Right atrium auricular region (tissue), 2 donors: ENCODE measurements at places on chromosomes 12 and 14. TPM values are rescaled to one million over a fixed set of nuclear protein-coding genes. Genes with fewer than 3 reads are reported as not detected.
A peak's percentile ranks its signal among the peaks of the same experiment; 100 is the strongest.

OTX2 gene
- not detected for total RNA-seq

FGF6 gene
- total RNA-seq: not detected

SDSL gene
- 5.5 TPM for total RNA-seq

RPL10L gene
- not detected for total RNA-seq

PLEKHG7 gene
- total RNA-seq: not detected

RABGGTA gene
- 21.3 TPM for total RNA-seq

FAIM2 gene
- 9.8 TPM for total RNA-seq

PRKD1 gene
- total RNA-seq: 4.3 TPM

STON2 gene
- total RNA-seq: 8.6 TPM

DNA sequence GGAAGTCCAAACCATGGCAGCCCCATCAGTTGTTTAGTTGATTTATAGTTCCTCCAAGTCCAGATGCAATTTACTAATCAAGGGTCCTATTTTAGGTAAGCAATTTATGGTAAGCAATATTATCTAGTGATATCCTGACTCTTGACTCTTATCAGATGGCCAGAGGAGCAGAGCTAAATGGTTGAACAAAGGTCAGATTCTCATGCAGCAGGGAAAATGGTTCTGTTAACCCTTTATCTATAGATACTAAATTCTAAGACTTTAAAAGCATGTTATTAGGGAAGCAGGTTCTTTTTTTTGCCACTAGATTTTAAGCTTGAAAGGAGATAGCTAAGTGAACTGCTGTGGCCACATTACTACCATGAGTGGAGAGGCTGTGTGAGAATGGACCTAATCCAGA, 427.1 kb upstream of the FBXO33 start:
- no peaks in the 10 kb centered on the region for H3K36me3 ChIP-seq
- no peak for DNase-seq
- no peaks in the 10 kb centered on the region for H3K27me3 ChIP-seq
- no peak overlapping the region for H3K27ac ChIP-seq
- H3K4me3 ChIP-seq: no peak overlapping the region

- peak within 1 kb of the TSS; percentile 15 for H3K4me3 ChIP-seq
- no peaks in the 10 kb centered on the region for H3K4me1 ChIP-seq
- no peak within 1 kb of the TSS for H3K27ac ChIP-seq
- H3K27me3 ChIP-seq: no peaks in the 10 kb centered on the region
Measured at GRCh38 chr12:71439613-71440344, at the start of gene LGR5. Gene LGR5, plus strand, starts transcription at chr12:71439798. Its CDS starts 283 bp downstream, at chr12:71440081.

GRCh38 chr14:102840771-102841528, 63.7 kb downstream of the TRAF3 start:
- H3K4me1 ChIP-seq: no peaks in the 10 kb centered on the region
- H3K27me3 ChIP-seq: no peaks in the 10 kb centered on the region
- H3K27ac ChIP-seq: no peak overlapping the region
- DNase-seq: no peak
- no peak overlapping the region for H3K4me3 ChIP-seq
- no peaks in the 10 kb centered on the region for H3K36me3 ChIP-seq

GRCh38 chr14:89331398-89331797, 85.6 kb downstream of the FOXN3 start:
- H3K27me3 ChIP-seq: no peaks in the 10 kb centered on the region
- no peak overlapping the region for H3K27ac ChIP-seq
- no peak overlapping the region for H3K4me3 ChIP-seq
- no peaks in the 10 kb centered on the region for H3K36me3 ChIP-seq
- DNase-seq: no peak

GRCh38 chr12:77469578-77470333, 360.9 kb upstream of the NAV3 start:
- DNase-seq: no peak
- no peaks in the 10 kb centered on the region for H3K36me3 ChIP-seq
- H3K27ac ChIP-seq: no peak overlapping the region
- no peaks in the 10 kb centered on the region for H3K27me3 ChIP-seq
- H3K4me3 ChIP-seq: no peak overlapping the region

DNA sequence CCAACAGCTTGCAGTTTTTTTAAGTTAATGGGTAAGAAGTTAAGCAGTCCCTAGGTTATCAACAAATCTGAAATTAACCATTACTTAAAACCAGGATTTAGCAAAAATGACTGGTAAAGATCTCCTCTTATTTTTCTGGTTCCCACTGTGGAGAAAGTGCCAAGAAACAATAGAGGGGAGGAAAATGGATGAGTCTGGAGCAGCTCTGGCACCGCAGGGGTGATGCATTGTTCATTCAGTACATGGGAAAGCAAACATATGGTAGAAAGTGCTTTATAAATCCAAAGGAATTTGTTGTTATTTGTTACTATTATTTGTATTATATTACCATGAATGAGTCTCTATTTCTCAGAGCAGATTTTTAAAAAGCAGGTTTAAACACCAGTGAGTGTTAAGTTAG, 92.2 kb downstream of the DYRK2 start:
- H3K4me1 ChIP-seq: peaks cover 5% of the 10 kb centered on the region
- H3K36me3 ChIP-seq: no peaks in the 10 kb centered on the region
- no peak for DNase-seq
- H3K27me3 ChIP-seq: no peaks in the 10 kb centered on the region

DNA sequence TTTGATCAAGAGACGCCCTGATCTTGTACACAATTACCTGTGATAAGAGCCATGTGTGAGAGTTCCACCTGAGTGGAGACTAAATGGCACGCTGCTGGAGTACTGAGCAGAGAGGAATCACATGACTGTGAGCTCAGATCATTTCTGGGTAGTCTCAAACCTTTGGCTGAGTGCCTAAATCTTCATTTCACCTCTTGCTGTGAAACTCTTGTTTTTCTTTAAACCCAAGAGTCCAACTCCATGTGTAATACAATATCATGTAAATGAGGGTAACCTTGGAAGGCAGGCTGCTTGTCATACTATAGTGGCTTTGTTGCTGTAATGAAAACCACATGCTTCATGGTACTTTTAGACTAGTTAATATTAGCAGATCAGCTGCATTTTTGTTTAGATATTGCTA, 156.9 kb downstream of the CAND1 start:
- H3K27me3 ChIP-seq: no peaks in the 10 kb centered on the region
- no peak overlapping the region for H3K4me3 ChIP-seq
- H3K4me1 ChIP-seq: peaks cover 23% of the 10 kb centered on the region
- H3K36me3 ChIP-seq: no peaks in the 10 kb centered on the region
- no peak for DNase-seq

DNA sequence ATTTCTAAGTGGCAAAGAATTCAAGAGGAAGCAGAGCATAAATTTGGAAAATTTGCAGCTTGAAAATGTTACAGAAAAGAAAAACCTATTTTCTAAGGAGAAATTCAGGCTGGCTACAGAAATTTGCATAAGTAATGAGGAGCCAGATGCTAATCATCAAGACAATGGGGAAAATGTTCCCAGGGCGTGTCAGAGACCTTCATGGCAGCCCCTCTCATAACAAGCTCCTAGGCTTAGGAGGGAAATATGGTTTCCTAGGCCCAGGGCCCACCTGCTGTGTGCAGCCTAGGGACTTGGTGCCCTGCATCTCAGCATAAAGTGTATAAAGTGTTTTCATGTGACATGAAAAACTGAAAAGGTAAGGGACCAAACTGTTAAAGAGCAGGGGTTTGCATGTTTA, 1796.3 kb upstream of the FLRT2 start:
- no peaks in the 10 kb centered on the region for H3K27me3 ChIP-seq
- no peak for DNase-seq
- H3K4me3 ChIP-seq: no peak overlapping the region
- H3K27ac ChIP-seq: no peak overlapping the region

GRCh38 chr14:99905121-99905520, 111.9 kb downstream of the EML1 start:
- no peaks in the 10 kb centered on the region for H3K27me3 ChIP-seq
- no peaks in the 10 kb centered on the region for H3K4me1 ChIP-seq
- no peak overlapping the region for H3K27ac ChIP-seq

GRCh38 chr12:120851444-120851843, 52.7 kb downstream of the SPPL3 start:
- H3K27me3 ChIP-seq: no peaks in the 10 kb centered on the region
- H3K36me3 ChIP-seq: no peaks in the 10 kb centered on the region
- no peak overlapping the region for H3K4me3 ChIP-seq
- DNase-seq: no peak
- H3K4me1 ChIP-seq: peaks cover 72% of the 10 kb centered on the region
- H3K27ac ChIP-seq: no peak overlapping the region

DNA sequence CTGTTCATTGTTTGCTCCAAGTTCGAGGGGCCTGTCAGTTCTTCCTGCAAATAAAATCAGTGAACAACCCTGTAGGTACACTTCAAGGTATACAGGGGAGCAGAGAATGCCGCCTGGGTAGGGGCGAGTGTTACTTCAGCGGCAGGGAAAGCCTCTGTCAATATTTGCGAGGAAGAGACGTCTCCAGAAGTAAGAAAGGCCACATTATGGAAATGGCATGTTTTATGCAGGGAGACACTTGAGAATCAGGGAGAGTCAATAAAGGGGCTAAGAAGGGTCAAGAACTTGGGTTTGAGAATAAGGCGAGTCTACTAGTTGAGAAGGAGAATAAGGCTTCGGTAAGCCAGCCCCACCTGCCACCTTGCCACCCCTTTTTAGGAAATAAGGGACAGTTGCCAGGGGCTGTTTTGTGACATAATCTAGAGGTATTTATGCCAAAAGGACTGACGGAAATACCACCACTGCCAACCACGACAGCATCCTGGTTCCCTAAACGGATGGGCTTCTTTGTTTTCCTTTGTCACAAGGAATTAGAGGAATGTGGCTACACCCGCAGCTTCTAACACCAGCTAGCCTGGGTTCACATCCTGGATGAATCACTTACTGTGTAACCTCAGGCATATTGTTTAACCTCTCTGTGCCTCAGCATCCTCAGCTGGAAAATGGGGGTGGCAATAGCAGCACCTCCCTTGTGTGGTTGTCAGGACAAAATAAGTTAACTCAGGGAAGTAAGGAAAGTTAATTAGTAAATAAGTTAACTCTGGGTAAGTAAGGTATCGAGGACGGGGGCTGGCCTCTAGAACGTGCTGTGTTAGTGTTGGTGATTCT, 67.7 kb downstream of the EID3 start:
- no peak overlapping the region for H3K4me3 ChIP-seq
- H3K36me3 ChIP-seq: no peaks in the 10 kb centered on the region
- DNase-seq: peak; percentile 26
- H3K4me1 ChIP-seq: no peaks in the 10 kb centered on the region
- H3K27me3 ChIP-seq: no peaks in the 10 kb centered on the region

DNA sequence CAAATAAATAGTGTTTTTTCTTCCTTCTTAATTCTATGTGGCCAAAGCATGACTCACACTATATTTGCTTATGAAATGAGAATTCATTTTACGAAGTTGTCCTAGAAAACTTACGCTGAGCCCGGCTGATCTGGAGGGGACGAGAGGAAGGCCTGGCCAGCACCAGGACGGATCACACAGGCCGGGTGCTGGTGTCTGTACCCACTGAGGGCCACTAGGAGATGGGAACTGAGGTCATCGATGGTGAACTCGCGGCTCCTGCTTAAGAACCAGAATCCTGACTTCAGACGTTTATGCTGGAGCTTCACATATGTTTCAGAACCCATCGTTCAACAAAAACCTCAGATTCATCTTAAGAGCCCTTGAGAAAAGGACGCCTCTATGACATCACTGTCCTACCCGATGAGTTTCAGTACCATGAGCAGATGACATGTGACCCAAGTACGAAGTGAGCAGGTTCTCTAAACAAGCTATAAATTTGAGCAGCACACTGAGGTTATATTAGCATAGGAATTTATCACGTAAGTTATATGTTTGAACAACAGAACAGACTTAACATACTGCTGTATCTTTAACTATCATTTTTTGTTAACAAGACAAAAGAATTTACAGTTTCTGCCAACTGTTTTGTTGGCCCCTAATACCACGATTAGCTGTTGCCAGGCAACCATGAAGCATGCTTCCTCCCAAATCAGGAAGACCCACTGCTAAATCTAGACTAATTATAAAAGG, 111.9 kb downstream of the FOXN3 start:
- H3K27ac ChIP-seq: peak overlapping the region; percentile 89
- H3K27me3 ChIP-seq: no peaks in the 10 kb centered on the region
- H3K4me1 ChIP-seq: peaks cover 70% of the 10 kb centered on the region

DNA sequence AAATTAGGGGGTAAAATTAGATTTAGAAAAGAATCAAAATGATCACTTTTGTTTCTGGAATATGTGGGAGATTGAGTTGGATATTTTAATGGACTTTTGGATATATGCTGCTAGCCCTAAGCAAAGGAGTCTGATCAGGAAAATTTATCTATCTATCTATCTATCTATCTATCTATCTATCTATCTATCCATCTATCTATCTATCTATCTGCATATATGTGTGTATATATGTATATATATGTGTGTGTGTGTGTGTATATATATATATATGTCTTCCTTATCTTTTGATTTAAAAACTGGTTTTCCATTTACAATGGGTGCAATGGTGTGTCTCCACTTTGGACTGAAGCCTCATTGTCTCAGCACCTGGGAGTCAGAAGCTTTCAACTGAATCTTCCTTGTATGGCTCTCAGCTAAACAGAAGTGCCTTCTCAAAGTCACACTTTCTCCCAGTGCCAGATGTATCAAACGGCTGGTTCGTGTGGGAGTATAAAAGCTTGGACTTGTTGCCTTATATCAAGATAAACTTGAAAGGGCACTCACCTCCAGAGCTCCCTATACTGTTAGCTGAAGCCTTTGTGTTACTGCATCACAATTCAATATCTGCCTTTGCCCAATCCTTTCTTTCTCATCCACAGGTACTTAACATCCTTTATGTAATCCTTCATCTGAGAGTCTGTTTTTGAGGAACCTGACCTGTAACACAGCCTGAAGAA, 31.6 kb upstream of the CD69 start:
- H3K4me3 ChIP-seq: no peak overlapping the region
- no peaks in the 10 kb centered on the region for H3K4me1 ChIP-seq
- H3K36me3 ChIP-seq: no peaks in the 10 kb centered on the region
- H3K27me3 ChIP-seq: no peaks in the 10 kb centered on the region

DNA sequence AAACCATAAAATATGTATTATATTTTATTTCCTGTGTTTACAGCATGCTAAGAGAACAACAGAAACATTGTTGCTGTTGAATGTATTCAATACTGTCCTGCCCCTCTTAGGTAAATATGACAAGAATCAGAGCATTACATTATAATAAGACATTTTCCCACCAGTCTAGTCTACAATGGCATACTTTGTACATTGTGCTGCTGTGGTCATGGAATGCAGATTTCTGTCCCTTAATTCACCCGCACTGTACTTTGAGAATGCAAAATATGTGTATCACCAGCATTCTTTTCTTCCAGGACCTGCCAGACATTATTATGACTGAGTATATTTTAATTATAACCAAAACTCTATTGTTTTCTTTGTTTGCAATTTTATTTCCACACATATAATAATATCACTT, 16.5 kb upstream of the OR10AD1 start:
- H3K27ac ChIP-seq: no peak overlapping the region
- H3K4me1 ChIP-seq: no peaks in the 10 kb centered on the region
- H3K27me3 ChIP-seq: no peaks in the 10 kb centered on the region
- DNase-seq: no peak
